ENCODE measurements at places on chromosomes 11 and 22. TPM values are rescaled to one million over a fixed set of nuclear protein-coding genes. Genes with fewer than 3 reads are reported as not detected.

The KRTAP5-7 gene
- total RNA-seq, result not detected

The IL10RA gene
- 0.60 TPM for total RNA-seq

The MMP11 gene
- total RNA-seq, result 8.4 TPM

The GLYATL1 gene
- 5.0 TPM for total RNA-seq

The GPHA2 gene
- not detected for total RNA-seq

The POU2F3 gene
- 0.05 TPM for total RNA-seq

The BLID gene
- not detected for total RNA-seq

The GGTLC2 gene
- total RNA-seq, result not detected

The BATF2 gene
- 1.1 TPM for total RNA-seq

The E2F8 gene
- 0.65 TPM for total RNA-seq

The NUP160 gene
- 40.7 TPM for total RNA-seq

The BCO2 gene
- total RNA-seq, result 0.75 TPM

The MOGAT2 gene
- total RNA-seq, result not detected

The KCNK7 gene
- total RNA-seq, result not detected

The GAL gene
- total RNA-seq, result not detected

The RTL10 gene
- total RNA-seq, result 6.3 TPM

The MS4A1 gene
- not detected for total RNA-seq

The BRMS1 gene
- total RNA-seq, result 74.1 TPM

The GRIK4 gene
- not detected for total RNA-seq

The PAX6 gene
- 4.2 TPM for total RNA-seq

The SPI1 gene
- total RNA-seq, result not detected

The SCGB1D2 gene
- not detected for total RNA-seq

Measured in renal cortical epithelial cell (primary cell).